Psoas muscle (tissue), 8 donors: ENCODE measurements at places on chromosomes 7 and 10. TPM values are rescaled to one million over a fixed set of nuclear protein-coding genes. Genes with fewer than 3 reads are reported as not detected.

DNA sequence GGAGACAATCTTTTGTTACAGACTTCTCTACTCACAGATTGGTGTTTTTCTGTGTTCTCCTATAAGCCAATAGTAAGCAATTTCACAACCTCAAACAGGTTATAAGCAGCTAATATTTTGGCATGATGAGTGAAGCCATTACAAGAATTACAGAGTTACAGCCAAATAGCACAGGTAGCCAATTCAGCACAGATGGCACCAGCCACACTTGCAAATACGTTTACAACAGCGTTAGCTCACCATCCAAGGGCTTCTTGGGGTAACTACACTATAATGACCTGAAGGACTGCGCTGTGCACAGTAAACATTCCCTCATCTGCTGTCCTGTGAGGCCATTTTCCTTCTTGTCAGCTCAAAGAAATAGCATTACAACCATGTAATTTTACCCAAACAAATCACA is 428.6 kb downstream of the TCERG1L start:
- no peak for DNase-seq

DNA sequence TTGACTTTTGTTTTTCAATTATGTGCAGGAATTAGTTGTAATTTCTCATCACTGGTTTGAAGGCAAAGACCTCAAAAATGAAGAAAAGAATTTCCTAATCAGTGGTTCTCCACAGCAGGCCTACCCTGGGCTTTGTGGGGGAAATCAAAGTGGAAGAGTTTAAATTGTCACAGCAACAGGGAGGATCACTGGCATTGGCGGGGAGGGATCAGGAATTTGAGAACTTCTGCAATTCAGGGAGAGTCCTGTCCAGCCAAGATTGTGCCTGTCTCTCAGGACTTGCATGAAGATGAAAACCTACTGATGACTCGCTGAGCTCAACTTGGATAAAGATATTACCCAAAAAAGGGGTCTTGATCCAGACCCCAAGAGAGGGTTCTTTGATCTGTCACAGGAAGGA is 70.1 kb downstream of the HACD1 start:
- no peak for DNase-seq

DNA sequence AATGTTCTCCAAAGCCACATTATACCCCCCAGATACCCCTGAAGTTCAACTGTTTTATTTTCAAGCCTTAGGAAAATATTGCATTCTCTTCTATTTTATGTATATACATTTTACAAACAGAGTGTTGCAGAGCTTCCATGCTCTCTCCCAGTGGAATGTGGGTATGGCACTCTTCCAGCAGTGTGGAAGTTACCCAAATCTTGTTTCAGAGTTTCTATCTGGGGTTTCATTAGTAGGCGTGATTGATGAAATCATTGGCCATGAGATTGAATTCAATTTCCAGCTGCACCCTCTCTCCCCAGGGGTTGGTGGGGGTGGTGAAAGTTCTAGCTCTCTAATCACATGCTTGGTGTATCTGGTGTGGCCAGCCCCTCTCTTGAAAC is 350.4 kb downstream of the RPS24 start:
- DNase-seq = no peak

GRCh38 chr7:128076796-128077271 is 45.6 kb upstream of the LRRC4 start:
- DNase-seq = peak; percentile 64

GRCh38 chr10:72083790-72084459 is 4.4 kb downstream of the SPOCK2 start:
- no peak for DNase-seq

DNA sequence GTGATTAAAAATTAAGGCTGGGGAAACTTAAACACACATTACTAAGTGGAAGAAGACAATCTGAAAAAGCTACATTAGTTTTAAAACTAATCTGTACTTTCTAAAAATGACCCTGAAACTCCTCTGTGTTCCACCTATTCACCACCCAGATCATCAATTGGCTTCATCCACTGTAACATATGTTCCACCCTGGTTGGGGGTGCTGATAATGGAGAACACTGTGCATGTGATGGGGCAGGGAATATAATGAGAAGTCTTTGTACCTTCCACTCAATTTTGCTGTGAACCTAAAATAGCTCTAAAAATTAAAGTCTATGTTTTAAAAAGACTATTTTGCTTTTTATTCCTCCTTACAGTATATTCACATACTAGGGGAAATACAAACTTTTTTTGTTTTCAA is 132.7 kb downstream of the CNOT4 start:
- DNase-seq = no peak

DNA sequence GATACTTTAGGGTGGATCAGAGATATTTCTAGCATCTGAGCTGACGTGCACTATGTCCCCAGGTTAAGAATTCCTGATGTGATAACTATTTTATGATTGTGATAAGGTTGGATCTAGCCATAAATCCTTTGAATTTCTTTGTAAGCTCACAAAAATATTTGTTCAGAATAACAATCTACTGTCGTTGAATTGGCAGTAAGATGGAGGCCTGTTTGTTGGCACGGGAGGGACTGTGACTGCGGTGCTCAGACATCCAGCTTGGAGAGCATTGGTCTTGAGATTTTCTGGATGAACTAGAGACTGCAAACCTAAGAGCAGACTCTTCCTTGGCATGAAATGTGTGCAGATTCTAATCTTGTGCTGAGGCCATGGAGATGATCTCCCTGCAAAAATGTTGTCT is 131.1 kb downstream of the LRRC4 start:
- DNase-seq = no peak

DNA sequence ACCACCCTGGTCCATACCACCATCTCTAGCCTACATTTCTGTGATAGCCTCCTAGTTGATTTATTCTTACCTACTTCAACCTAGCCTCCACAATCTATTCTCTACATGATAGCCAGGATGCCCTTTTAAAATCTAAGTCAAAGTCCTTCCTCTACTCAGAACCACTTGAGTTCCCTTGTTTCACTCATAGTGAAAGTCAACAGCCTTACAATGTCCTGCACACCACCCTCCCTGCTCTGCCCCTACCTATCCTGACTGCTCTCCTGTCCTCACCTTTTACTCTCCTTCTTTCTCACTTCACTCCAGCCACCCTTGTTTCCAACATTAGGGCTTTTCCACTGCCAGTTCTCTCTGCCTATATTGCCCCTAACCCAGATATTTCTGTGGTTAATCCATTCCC is 146.7 kb downstream of the GRM3 start:
- DNase-seq = no peak

DNA sequence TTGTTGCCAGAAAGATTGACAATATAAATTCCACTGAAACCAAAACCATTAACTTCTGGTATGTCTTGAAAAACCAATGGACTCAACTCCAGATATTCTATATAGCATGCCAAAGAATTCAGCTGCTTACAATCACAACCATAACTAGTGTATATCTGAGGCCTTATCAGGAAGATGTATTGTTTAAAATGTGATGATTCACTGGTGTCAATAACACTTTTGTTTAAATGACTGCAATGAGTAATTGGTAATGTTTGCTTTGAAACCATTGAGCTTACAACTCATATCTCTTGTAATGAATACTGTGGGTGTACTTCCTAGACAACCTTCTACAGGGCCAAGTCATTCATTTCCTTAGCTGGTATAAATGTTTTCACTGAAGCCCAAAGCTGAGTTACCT is 727.9 kb upstream of the KCND2 start:
- DNase-seq = no peak

GRCh38 chr10:68871731-68872342 is 29.3 kb upstream of the DDX50 start:
- no peak for DNase-seq

DNA sequence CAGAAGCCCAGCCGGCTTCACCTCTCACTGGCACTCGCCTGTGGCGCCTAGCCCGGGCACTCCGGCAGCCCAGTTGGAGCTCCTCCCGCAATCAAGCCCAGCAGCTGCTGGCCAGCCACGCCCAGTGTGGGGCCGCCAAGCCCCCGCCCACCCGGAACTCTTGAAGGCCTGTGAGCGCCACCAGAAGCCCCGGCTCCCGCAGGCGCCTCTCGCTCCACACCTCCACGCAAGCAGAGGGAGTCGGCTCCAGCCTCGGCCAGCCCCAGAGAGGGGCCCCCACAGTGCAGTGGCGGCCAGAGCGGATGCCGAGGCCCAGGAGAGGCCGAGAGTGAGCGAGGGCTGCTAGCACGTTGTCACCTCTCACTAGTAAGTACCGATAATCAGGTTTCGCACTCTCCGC is 240.7 kb downstream of the TFEC start:
- peak; percentile 35 for DNase-seq

DNA sequence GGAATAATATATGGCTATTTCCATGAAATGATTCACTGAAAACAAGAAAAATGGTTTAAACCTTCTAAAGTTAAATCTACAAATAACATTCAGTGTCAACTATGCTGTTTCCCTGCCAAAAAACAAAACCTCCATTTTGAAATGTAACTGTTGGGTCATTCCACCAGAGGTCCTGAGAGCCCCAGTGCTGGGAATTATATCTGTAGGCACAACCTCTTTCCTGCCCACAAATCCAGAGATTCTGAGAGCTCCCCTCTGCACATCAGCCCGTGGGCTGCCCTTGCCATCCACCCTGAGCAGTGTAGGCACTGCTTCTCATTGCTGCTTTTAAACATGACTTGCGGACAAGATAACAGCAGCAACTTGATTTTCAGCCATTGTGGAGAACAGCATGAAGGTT is 198.6 kb downstream of the TMEM178B start:
- DNase-seq = no peak

DNA sequence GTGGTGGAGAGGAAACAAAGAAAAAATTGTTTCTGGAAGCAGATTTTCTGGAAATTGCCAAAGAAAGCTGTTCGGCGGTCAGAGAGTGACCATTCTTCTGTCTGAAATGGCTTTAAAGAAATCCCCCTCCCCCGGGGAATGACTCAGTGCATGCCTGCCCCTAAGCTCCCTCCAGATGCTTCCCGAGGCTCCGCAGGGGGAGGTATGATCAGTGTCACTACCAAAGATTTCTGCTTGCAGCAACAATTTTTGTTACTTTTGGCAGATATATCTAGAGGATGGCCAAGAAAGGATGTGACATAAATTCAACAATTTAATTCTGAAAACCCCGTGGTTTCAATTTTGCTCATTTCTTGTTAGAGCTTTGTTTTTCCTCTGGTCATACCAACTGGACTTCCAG is 163.9 kb downstream of the JCAD start:
- peak; percentile 60 for DNase-seq

GRCh38 chr10:28375399-28376354 is 72.8 kb upstream of the MPP7 start:
- no peak for DNase-seq

GRCh38 chr10:60414877-60415585 is 25.4 kb upstream of the ANK3 start:
- DNase-seq = no peak

DNA sequence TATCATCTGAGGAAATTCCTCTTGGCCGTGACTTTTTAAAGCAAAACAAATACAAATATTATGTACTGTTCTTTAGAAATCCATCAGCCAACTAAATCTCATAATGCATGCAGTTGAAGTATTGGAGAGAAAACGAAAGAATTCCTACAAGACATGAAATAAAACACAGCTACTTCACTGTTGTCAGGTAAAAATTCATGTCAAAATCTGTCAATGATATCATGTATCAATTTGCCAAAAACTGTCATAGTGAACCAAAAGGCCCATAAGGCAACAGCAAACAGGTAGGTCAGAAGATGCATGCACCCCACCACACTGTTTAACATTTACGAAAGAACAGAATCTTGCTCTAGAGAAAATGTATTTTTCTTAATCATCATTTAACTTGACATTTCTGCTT is 2.3 kb downstream of the GPR22 start:
- no peak for DNase-seq

DNA sequence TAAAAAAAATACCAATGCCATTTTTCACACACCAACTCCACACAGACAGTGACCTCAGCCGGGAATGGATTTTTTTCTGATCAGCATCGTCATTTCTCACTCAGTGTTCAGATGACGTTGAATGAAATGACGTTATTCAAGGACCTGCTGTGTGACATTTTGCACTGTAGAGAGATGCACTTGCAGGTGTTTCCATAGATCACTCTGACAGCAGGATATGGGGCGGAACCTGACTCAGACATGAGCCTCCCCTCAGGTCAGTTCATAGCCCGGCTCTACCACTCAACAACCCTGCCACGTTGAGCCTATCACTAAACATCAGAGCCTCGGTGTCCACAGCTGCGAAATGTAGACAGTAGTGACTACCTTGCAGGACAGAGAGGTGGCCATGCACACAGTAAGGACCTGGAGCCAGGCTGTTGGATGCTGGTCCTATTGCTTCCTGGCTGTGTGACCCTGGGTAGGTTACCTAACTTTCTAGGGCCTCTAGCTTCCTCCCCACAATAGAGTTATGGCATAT is 41.4 kb upstream of the ANTXRL start:
- DNase-seq = no peak

GRCh38 chr7:104643587-104644217 is 315.3 kb downstream of the LHFPL3 start:
- DNase-seq = no peak

DNA sequence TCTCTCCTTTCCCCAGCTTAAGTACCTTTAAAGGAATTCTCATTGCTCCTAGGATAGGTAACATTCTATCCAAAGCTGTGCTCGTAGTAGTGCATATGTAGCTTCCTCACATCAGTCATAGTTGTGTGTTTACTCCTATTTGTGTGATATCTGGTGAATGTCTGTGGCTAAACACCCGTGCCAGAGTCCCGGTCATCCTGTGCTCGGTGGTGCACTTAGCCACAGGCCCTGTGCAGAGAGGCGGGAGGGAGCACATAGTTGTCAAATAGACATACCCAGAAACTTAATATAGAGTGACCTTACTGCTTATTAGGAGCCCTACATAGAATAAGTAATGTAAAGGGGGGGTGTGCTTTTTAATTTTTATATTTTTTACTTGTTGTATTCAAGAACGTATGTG is 76.6 kb downstream of the RBM33 start:
- DNase-seq = no peak

The EVX1 gene
- not detected for total RNA-seq

The FOXI2 gene
- not detected for total RNA-seq

The RAMP3 gene
- total RNA-seq = 9.9 TPM

The PTPN20 gene
- 3.9 TPM for total RNA-seq

The ZMIZ2 gene
- total RNA-seq = 32.9 TPM

The C10orf105 gene
- not detected for total RNA-seq

The UBN2 gene
- 20.6 TPM for total RNA-seq

The MKRN1 gene
- total RNA-seq = 66.8 TPM

The GATA3 gene
- total RNA-seq = 0.64 TPM

The FEZF1 gene
- total RNA-seq = 0.19 TPM

The CFAP70 gene
- total RNA-seq = 0.38 TPM
